ENCODE measurements at places on chromosomes 1 and 21.

GRCh38 chr1:174982971-174983689, 16.6 kb upstream of the CACYBP start:
- DNase-seq = no peak

DNA sequence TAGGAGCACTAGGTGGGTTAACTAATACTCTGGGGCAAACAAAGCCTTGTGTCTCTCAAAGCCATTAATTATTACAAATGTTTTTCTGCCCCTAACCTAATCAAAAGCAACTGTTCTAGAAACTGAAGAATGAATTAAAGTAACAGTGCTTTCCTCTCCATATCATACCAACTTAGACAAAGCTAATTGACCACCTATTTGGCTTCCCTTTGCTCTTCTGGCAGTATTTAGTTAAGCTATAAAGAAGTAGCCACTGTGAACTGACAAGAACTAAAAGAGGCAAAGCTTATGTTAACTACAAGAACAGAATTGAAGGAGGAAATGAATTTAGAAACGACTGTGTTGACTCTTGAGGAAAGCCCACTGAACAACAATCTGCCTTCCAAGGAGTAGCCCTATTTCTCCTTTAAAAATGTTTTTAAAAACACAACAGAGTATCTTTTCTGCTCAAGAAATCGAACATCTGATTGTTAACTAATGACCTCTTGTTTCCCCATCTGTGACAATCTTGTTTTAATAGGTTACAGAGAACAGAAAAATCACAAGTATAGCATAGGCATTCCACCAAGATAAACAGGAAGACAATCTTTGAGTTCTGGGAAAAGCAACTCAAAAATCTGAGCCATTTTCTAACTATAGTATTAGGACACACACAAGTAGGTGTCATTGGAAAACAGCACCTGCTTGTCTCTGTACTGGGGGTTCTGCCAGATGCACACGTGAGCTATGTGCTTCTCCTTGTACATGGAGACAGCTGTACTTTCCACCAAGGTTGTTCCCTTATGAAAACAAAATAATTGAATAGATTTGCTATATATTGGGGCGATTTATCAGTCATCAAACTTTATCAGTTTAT, 3.1 kb upstream of the EGLN1 start:
- DNase-seq = no peak

DNA sequence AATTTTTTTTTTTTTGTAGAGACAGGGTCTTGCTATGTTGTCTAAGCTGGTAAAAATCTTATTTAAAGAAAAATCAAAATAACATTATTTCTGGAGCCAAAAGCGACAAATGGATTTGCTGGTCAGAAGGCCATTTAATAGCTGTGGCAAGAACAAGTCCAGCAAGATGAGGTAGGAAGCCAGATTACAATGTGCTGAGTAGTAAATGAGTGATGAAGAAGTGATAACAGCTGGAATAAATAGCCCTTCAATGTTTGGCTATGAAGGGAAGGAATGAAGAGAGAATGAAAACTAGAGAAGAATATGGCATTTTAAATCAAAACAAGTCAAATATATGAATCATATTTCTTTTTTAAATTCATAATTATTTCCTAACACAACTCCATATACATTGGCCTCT, 34.5 kb downstream of the SYDE2 start:
- DNase-seq = no peak

GRCh38 chr1:33176362-33176850, 5.4 kb downstream of the TRIM62 start:
- no peak for DNase-seq

DNA sequence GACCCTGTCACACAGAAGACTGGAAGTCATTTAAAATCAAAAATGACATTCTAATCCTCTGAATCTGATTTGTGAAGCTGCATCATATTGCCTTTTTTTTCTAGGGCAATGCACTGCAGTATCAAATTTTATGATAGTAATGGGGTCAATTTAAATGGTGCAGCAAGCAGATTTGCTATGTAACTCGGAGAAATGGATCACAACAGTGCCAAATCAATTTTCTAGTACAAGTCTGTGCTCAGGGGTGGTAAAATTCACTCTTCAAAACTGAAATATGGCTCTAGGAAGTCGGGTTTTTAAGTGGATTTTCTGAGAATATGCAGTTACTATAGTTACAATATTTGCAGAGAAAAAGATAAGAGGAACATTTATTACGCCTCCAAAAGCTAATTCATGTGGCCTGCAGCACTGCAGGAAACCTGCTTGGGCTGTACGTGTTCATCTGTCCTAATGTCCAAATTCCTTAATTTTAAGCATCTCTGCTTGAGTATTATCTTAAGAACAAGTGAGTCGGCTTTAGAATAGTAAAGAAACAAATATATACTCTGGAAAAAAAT, 31.5 kb downstream of the HLCS start:
- DNase-seq = no peak

- no peak for DNase-seq
Measured at GRCh38 chr1:76190749-76191424, 116.3 kb downstream of the ST6GALNAC3 start.

DNA sequence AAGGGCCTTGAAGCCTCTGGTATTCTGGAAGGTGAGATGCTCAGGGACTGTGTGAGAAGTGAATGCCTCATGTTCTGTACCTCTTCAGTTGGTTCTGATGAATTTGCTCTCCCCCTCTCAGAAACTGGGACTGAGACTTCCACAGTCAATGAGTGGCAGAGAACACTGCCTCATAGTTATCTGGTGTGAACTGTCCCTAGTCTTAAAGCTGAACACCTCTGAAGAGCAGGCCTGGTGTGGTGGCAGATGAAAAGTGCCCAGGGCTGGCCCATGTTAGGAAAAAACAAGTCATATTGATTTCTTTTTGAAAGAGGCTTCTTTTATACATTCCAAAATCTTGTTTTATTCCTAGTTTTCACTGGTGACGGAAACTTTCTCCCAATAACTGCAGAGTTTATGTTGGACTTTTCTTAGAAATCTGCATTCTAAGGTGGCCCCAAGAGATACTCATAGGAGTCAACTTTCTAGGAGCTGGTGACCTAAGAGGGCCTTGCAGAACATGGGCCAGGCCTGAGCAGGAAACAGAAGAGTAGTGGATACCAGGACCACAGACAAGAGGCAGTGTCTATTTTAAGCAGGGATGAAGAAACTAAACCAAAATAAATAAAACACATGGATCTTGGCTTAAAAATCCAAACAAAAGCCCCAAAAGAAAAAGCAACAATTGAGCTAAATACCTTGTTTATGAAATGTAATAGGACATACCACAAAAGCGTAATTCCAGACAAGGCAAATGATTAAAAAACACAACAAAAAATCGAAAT, 19.5 kb downstream of the DUSP10 start:
- DNase-seq = no peak

- DNase-seq = no peak
Measured at GRCh38 chr1:168627370-168627769, 51.0 kb downstream of the XCL1 start.

DNA sequence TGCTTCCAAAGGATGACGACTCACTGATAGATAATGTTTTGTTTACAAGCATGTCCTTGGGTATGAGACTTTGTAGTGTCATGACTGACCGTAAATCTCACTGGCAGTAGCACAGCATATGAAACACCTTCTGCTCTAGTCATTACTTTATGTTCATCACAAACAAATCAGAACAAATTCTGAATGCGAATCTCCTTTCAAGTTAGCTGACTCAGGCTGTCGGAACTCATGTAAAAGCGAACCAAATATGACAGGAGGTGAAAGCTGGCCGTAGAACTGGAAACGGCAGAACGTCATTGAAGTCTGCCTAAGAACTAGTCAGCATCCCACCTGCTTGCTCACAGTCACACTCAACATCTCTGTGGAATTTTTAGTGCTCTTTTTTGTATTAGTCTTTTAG, 143.9 kb downstream of the RGS7 start:
- no peak for DNase-seq

DNA sequence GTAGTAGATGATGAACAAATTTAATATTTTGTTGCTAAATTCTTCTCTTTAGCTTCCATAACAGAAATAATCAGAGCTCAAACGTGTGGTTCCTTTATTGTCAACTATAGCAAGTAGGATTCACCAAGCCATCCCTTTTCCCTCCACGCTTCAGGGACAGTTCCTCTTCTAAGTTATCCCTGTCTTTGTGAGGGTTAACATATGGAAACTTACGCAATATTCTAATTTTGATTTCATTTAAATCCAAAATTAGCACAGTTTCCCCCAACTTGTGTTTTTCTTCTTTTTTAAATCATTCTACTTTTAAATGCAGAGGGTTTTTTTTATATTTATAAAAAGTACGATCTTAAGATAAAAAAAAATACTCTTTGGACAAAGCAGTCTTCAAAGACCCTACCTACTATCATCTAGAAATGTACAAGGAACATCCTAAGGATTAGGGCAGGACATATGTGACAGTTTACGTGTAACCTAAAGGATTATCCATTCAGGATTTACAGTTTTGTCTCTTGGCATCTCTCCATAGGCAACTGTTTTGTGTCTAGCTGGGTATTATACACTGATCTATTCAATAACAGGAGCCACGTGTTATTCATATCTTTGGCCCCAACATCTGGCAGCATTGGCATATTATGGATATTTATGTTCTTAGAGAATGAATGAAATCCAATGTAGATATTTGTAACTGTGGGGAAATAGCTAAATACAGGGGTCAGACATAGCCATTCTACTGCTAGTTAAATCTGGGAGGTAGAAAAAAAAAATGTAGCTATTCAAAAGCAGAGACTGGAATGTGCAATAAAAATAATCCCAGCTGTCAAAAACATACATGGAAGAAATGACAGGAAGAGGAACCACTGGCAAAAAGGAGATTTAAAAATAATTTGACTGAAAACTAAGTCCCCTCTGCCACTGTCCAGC, 272.9 kb downstream of the NEGR1 start:
- no peak for DNase-seq

- DNase-seq = no peak
Measured at GRCh38 chr1:25990251-25990650, 7.6 kb downstream of the PAFAH2 start.

- DNase-seq = no peak
Measured at GRCh38 chr1:105909811-105910210, 1146.7 kb upstream of the PRMT6 start.

DNA sequence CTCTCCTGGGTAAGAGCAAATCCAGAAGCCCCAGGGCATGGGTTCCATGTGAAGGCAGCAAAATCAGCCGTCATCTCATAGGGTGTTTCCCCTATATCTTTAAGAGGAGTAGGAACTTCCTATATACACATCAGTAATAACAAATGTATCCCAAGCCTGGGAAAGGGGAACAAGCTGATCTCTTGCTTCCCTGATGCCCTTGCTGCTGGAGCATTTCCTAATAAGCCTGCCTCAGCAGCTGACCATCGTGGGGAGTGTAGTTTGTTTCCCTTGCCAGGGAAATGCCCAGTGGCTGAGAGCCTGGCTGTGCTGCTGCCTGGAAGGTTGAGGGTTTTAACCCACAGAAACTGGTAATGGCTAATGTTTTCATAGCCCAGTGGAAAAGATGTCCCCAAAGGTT, 177.0 kb downstream of the NPHP4 start:
- no peak for DNase-seq

DNA sequence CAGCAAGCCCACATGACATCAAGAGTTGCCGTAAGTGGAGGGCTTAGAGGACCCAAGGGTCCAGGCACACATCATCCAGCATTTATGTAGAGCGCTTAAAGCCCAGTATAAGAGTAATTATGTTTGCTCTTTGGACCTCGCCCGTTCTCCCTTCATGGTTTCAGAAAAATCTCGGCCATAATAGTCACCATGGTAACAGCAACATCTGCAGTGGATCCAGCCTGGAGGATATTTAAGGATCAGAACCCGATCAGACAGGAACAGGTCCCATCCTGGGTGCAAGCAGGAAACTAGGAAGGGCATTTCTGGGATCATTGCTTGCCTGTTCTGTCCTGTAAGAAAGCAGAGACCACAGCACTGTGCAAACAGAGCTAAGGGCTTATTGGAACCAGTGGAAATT, 89.9 kb upstream of the KAZN start:
- no peak for DNase-seq

- no peak for DNase-seq
Measured at GRCh38 chr1:34627465-34628240, 127.2 kb upstream of the GJB5 start.

DNA sequence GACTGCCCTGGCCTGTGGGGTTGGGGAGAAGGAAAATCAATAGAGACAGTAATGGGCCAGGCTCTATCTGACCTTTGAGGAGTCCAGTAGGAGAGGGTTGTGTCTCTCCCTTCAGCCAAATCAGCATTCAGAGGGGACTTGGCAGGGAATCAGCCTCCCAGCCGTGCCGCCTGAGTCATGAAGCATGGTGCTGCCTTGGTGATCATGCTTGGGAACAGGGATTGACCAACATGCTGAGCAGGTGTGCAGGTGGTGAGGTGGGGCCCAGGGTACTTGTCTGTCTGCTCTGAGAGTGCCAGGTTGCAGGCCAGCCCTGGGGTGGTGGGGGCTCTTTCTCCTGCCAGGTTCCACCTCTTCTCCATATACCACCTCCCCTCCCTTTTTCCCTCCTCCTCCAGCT, 58.9 kb upstream of the TLR5 start:
- no peak for DNase-seq

DNA sequence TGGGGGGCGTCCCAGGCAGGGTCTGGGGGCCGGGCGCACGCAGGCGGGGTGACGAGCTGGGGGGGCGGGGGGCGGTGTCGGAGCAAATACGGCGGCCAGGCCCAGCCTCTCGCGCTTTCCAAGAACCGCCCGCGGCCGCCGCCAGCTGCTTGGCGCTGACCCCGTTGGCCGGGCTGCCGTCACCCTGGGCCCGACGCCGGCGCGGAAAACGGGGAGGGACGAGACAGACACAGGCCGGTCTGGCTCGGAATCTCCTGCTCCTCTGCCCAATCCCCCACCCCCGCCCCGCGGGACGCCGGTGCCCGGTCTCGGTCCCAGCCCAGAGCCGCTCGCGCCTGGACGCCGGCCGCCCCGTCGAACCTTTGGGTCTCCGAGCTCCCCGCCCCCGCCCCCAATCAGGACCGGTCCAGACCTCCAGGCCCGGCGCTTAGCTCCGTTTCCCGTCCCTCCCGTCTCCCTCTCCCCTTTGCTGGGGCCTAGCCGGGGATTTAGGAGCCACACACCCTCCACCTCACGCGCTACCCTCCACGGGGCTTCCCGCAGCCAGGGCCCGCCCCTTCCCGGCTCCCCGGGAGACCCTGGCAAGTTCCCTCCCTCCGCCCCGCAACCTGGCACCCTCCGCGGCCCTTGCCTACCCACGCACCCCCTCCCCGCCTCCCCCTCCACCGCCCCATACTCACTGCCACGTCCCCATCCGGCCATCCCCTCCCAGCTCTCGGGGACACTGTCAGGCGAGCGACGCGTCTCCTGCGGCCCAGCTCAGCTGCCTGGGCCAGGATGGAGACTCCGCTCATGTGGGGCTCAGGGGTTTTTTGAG, 800 bp upstream of the MMP23B start:
- DNase-seq = no peak

- no peak for DNase-seq
Measured at GRCh38 chr21:46065215-46065913, 32.5 kb upstream of the COL6A2 start.

DNA sequence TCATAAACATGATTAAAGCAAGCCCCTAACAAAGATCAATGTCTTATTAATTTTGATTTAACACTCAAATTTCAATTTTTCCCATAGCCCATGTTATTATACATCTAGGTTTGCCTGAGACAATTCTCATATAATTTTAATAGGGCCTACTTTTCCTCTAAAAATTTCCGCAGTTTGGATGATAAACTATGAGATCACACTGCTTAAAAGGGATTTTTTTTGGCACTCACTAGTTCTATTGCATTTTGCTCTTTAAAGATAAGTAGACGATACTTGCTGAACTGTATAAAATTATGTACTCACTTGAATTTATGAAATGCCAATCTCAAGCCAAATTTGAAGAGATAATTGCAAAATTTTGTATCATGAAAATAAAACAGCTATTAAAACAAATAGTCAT, 480.4 kb upstream of the ZRANB2 start:
- no peak for DNase-seq

GRCh38 chr1:165259706-165260428, 96.6 kb downstream of the LMX1A start:
- DNase-seq = no peak
